Tibial nerve (tissue), 4 donors: ENCODE measurements at places on chromosomes 2 and 18. TPM values are rescaled to one million over a fixed set of nuclear protein-coding genes. Genes with fewer than 3 reads are reported as not detected.

DNA sequence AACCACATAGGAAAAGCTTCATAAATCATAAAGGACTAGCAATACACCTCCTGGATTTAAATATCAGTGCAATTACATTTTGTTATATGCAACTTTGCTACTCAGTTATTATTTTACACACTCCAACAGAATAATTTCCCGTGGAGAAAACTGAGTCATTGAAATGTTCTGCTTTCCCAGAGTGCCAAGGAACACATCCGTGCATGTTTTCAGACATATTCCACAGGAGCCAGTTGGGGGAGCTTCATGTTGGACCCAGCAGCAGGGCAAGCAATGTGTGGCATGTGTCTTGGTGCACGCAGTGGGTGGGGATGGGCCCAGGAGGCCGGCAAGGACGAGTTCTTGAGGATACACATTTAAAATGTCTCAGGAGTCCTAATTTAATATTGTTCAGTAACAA lies 14.4 kb upstream of the SMIM21 start:
- no peak overlapping the region for H3K27ac ChIP-seq
- no peaks in the 10 kb centered on the region for H3K27me3 ChIP-seq
- H3K4me1 ChIP-seq, result no peaks in the 10 kb centered on the region
- no peak overlapping the region for H3K4me3 ChIP-seq
- no peaks in the 10 kb centered on the region for H3K36me3 ChIP-seq

DNA sequence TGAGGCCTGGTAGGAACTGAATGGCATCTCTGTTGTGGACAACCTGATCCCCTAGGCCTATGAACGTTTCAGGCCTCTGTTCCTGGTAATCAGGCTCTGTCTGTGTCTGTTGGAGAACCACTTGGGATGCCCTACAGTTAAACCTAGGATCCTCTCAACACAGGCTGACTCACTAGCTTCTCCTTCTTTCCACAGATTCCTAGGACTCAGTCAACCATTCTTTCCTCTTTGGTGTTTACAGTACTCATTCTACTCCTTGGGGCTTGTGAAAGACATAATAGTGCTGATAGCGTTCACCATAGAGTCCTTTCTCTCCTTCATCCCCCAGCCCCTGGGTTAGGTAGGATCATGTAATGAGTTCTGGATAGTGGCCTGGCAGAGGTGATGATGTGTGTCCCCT lies 544.3 kb downstream of the METTL4 start:
- H3K4me1 ChIP-seq, result no peaks in the 10 kb centered on the region
- H3K27ac ChIP-seq, result no peak overlapping the region
- H3K4me3 ChIP-seq, result no peak overlapping the region
- no peak for DNase-seq

Gene RIT2
- not detected for total RNA-seq

Gene CRIM1
- 179 TPM for total RNA-seq

Gene EFEMP1
- 141 TPM for total RNA-seq

Gene GBX2
- total RNA-seq, result not detected
